ENCODE measurements at places on chromosomes 12 and 14.

GRCh38 chr14:34213332-34213731 is 248.7 kb downstream of the SPTSSA start:
- no peak for DNase-seq

DNA sequence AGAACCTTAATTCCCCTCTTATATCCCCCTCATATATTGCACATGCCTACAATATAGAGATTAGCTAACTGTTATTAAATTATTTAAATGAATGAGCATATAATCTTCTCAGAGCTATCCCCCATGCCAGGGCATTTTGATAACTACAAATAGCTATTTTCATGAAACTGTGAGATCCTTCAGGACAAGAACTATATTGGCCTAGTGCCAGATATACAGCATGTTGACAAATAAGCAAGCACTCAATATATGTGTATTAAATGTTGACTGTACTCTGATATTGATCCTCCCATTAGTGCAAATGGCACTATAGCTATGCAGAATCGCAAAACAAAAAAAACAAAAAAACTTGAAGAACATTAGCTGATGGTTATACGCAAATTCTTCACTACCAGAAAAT is 134.1 kb upstream of the OTX2 start:
- no peak for DNase-seq

- no peak for DNase-seq
Observed at GRCh38 chr14:32259368-32260013, 56.4 kb upstream of the RNU6-8 start.

- no peak for DNase-seq
Observed at GRCh38 chr12:77855548-77855947, 24.9 kb downstream of the NAV3 start.

DNA sequence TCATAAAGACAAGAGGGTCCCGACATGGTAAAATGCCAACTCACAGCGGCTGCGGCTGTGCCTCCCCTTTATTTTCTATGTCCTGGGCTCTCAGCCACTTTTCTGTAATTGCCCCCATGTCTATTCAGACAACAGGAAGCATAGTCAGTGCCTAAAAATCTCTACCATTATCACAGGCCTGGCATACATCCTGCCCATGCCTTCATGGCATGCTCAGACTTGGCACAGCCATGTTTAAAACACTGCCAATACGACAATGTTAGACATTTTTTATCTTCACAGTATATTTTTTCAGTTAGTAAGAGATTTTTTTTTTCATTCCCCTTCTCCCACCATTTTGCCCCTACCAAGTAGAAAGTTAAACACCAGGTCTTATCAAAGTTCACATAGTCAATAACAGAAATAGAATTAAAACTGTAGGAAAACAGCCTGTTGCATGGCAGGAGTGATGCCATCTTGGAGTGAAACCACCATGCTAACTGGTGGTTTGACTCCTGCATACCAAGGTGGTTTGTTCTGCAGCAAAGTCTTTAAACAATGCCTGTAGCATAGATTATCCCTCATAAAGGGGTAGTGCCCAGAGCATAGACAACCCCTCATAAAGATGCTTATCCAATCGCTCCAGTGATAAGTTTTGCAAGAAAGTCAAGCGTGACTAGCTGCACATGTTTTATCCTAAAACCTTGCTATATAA is 18.9 kb upstream of the CERS5 start:
- DNase-seq: no peak

GRCh38 chr12:124352839-124353238 is 57.9 kb downstream of the RFLNA start:
- DNase-seq: no peak

GRCh38 chr12:62800707-62801400 is 134.1 kb downstream of the PPM1H start:
- DNase-seq: no peak

DNA sequence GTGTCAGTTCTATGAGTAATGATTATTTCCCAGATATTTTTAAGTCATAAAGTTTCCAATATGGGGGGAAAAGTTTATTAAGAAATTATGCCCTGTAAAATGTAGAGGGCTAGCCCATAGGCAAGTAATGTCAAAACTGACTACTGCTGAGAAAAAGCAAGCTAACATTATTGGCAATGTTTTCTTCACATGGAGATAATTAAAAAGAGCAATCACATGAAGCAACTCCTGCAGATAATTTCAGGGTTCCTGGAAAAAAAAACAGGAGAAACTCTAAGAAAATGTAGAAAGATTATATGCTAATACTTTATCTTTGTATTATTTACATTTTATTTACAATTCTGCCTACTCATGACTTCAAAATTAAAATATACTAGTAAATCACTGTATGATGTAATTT is 39.8 kb downstream of the PPP1R12A start:
- no peak for DNase-seq

GRCh38 chr14:95396221-95396620 is 76.5 kb upstream of the CLMN start:
- DNase-seq: no peak

DNA sequence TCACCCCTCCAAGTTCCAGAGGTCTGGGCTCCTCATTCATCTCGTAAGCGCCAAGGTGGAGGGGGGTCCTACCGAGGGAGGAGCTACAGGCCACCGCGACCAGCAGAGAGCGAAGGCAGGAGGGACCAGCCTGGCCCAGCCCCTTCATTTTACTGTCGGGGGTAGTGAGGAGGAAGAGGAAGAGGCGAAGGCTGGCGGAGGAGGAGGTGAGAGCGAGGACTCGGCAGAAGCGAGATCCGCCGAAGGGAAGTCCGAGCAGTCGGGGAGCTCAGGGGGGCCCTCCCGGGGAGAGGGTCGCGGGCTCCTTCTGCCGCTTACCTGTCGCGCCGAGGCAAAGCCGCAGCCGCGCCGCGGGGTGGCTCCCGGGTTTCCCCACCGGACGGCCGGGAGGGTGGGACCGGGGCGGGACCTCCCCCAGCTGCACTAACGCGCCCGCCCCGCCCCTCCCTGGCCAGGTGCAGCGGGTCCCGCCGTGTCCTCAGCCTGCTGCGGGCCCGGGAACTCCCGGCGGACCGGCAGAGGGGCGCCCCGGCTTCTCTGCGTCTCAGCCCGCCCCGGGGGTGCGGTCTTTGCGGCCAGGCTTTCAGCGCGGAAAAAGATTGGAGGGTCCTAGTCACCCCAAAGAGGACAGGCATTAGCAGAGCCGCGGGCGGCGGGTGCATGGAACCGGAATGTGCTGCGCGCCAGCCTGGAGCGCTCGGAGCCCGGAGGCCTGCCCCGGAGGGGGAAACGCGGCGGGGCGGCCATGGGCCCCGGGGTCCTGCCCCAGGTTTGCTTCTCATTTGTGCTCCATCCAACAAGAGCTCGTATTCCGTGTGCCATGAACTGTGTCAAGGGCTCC is at the start of gene GALNT6:
Gene GALNT6, minus strand, starts transcription at position 124 of the 841 bp plus-strand sequence. CDS start 11,625 bp downstream, outside the sequence.
- DNase-seq: peak; percentile 32

DNA sequence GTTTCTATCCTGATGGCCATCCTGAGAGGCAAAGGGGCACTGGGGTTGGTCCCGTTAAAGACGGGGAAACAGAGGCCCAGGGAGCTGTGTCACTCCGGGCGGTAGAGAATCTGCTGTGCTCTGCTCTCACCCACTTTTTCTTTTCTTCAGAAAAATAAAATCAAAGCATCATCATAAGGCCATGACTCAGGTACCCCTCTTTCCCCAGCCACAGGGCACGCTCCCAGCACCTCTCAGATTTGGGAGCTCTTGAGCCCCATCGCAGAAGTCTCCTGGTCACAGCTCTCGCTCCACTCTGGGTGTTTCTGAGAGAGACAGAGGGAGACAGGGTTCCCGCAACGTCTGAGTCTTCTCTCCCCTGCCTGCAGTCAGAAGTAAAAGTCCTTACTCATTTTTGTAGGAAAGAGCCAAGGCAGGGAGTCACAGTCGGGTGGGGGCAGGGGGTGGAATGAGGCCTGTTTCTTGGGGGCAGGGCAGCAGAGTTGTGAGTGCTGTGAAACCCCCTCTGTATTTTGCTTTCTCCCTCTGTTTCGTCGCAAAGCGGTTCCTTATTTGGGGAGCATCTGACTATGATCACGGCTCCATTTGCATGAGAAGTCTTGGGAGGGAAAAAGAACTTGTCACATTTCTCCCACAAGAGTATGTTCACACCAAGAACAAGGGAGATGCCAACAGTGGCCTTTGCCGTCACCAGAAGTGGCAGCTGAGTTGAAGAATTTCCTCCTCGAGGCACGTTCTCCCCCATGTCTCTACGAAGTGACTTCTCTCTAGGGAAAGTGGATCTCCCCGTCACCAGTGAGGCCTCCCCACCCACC is 139.0 kb downstream of the BCL11B start:
- DNase-seq: no peak

DNA sequence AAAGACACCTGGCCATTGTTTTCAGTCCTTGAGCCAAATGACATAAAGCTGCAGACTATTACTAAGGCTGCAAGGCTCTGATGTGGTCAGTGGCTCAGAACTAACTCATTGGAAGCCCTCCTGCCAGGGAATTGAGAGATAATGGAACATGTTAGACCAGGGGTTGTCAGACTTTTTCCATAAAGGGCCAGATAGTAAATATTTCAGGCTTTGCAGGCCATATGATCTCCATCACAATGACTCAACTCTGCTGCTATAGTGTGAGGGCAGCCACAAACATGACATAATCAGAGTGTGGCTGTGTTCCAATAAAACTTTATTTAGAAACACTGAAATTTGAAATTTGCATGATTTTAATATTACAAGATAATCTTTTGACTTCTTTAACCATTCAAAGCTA is 140.3 kb downstream of the TMEM30B start:
- no peak for DNase-seq

DNA sequence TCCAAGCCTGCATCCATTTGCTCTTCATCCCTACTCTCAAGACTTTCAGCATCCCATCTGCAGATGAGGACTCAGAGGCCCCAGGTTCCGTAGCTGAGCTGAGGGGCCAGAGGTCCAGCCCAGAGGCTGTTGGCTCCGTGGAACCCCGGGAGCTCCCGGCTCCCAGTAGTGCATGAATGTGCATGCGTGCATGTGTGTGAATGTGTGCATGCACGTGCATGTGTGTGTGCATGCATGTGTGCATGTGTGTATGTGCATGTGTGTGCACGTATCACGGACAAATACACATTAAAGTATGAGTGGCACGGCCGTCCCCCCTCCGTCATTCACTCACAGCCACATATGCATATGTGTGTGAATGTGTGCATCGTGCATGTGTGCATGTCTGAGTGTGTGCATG is 149.9 kb downstream of the KIF26A start:
- DNase-seq: no peak

GRCh38 chr14:74932401-74932901 is 9.4 kb upstream of the RPS6KL1 start:
- DNase-seq: no peak

- DNase-seq: no peak
Observed at GRCh38 chr12:96235484-96235826, 41.3 kb downstream of the ELK3 start.

- DNase-seq: no peak
Observed at GRCh38 chr12:116882742-116883141, 1.5 kb upstream of the HRK start.

- DNase-seq: peak; percentile 65
Observed at GRCh38 chr14:22570132-22570949, 18.7 kb downstream of the DAD1 start.

GRCh38 chr12:89493670-89494302 is 30.8 kb downstream of the GALNT4 start:
- DNase-seq: no peak

Measured in stimulated activated CD8-positive, alpha-beta memory T cell treated with anti-CD3 and anti-CD28 coated beads, Interleukin-4, amount 100 ng/mL, for 1 hour (primary cell).